ENCODE measurements at places on chromosomes 6 and 20. TPM values are rescaled to one million over a fixed set of nuclear protein-coding genes. Genes with fewer than 3 reads are reported as not detected.

TXLNB gene
- total RNA-seq = 52.4 TPM

KCNB1 gene
- total RNA-seq = 2.1 TPM

TMC2 gene
- 0.06 TPM for total RNA-seq

HCRTR2 gene
- total RNA-seq = not detected

SCGN gene
- total RNA-seq = 8.5 TPM

ARFGEF3 gene
- 2.7 TPM for total RNA-seq

PPIL6 gene
- total RNA-seq = 3.0 TPM

BMP7 gene
- total RNA-seq = 29.3 TPM

PSORS1C1 gene
- 1.9 TPM for total RNA-seq
